H4 (cell line): ENCODE measurements at places on chromosomes 3 and 15. TPM values are rescaled to one million over a fixed set of nuclear protein-coding genes. Genes with fewer than 3 reads are reported as not detected.

Gene CASR
- not detected in 2 replicates for total RNA-seq

Gene PLA2G4E
- total RNA-seq: not detected in 2 replicates

Gene SLC2A2
- total RNA-seq: not detected in 2 replicates

Gene TNFSF10
- total RNA-seq: 3.6 and 9.5 TPM in 2 replicates

Gene PARP15
- not detected in 2 replicates for total RNA-seq

Gene IRAK2
- total RNA-seq: 1.1 and 1.3 TPM in 2 replicates

Gene FES
- 0.43 and 0.88 TPM in 2 replicates for total RNA-seq

Gene SAMD7
- total RNA-seq: not detected in 2 replicates

Gene HGD
- total RNA-seq: 0.12 TPM in 1 of 2 replicates, not detected in the other

Gene EFHB
- not detected in 2 replicates for total RNA-seq

DNA sequence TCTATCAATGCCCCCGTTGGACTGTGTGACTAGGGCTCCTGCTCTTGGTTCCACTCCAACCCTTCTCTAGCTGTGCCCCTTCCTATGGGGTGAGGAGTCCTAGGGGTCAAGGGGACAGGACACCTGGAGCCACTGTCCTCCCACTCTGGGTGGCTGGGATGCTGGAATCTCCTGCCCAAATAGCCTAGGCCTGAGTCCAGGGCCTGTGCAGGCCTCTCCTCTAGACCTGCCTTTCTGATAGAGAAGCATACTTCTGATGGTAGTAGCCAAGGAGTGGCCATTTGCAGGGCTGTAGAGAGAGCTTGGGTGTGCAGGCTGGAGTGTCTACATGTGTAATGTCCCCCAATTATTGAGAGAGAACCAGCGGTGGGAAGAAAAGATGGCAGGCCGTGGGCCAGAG lies 54.2 kb downstream of the ITGA11 start:
- no peak for DNase-seq

GRCh38 chr3:46896386-46896785 lies 18.9 kb downstream of the PTH1R start:
- DNase-seq: no peak

DNA sequence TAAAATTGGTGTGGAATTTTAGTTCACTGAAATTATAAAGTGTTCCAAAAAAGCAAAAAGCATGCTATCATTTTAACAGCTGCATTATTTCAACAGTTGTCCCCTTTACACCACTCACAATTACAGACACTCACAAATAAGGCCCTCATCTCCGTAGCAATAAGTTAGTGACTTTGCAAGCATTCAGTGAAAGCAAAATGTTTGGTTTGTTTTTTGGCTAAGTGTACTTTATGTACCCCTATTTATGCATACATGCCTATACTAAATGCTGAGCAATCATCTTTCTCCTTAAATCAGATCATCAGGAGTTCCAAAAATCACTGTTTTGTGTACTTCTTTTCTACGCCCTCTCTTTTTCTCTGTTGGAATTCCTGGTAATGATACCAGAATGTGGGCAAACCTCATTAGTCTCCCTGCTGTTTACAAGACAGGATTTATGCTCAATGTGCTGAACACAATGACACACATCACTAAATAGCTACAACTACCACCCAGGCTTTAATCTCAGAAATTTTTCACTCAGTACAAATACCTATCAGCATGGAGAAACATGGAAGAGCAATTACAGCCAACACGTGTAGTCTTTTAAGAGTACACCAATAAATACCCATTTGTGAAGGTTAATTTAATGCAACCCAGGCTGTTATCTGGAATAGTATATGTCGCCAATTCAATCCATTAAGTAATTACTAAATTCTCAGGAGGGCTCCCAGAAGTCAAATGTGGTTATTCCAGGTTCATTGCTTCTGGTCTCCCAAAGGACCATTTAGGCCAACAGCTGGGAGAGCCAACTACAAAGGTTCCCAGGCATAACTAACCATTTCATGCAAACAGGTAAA lies 12.0 kb downstream of the ALDH1A2 start:
- no peak for DNase-seq

GRCh38 chr15:40290918-40291574 lies 8.2 kb upstream of the ANKRD63 start:
- no peak for DNase-seq

DNA sequence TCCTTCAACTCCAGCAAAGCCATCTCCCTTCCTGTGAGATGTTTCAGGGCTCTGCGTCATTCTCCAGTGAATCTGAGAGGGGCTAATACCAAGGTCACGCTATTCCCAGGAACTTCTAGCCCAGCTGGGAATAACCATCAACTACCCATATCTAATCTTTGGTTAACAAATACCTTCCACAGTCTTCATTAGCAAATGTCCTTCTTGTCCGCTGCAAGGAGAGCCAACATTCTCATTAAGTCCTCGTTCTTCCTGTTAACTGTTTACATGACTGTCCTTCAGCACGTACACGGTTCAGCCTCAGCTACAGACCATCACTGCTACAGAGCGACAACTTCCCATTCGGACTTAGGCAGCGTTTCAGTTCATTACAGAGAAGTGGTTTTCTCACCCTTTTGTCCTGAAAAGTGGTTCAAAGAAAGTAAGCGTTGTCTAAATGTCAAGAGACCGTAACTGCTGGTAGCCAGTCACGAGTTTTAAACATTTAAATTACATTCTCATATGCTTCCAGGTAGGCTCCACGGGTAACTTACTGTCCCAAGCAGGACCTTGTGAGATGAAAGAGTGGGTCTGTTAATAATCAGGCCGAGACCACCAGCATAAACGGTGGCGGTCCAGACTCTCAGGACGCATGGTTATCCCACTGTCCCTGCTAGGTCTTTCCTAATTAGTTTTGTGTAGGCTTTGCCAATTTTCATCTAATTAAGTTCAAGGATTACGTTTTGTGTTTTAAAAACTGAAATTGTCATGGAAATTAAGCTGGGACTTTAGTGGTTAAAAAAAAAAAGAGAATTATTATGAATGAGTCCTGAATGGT lies 63.8 kb downstream of the CHSY1 start:
- DNase-seq: peak; percentile 32

DNA sequence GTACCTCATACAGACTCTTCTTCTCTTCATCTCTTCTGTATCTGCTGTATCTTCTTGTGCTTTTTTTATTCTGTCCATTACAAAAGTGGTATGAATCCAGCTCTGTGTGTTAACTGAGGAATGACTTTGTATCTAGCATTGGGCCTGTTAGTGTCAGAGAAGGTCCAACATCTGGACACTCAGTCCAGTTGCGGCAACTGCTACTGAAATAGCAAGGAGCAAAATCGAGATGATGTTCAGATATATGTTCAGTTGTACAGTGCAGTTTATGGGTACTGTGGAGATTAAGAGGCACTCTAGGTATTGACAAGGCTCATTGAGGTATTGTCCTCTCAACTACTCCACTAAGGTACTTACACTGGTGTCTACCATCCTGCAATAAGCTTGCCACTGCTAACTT lies 42.6 kb downstream of the KLHDC8B start:
- DNase-seq: no peak

- DNase-seq: no peak
These were observed 135.3 kb upstream of the LMCD1 start for GRCh38 chr3:8366219-8366810.

DNA sequence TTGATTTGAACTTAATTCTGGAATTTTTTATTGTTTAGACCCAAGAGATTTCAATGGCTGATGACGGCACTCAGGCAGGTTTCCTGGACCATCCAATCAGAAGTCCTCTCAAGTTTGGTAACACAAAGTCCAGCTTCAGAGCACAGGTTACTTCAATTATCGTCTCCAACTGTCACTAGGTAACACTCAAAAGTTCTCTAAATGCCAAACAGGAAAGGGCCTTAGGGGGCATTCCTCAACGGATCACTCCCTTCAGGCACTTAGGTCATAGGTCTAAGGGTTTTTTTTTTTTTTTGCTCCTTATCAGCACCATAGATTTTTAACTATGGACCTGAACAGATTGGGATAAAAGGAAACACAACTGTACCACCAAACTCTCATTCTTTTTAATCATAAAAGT lies 85.8 kb downstream of the MEIS2 start:
- DNase-seq: no peak

- peak; percentile 92 for DNase-seq
These were observed 109.9 kb upstream of the RAP2B start for GRCh38 chr3:153052096-153052460.

GRCh38 chr15:41983621-41984571 lies 11.5 kb upstream of the EHD4 start:
- no peak for DNase-seq

- DNase-seq: peak; percentile 75
These were observed 148.6 kb downstream of the SUCNR1 start for GRCh38 chr3:152021951-152022461.

DNA sequence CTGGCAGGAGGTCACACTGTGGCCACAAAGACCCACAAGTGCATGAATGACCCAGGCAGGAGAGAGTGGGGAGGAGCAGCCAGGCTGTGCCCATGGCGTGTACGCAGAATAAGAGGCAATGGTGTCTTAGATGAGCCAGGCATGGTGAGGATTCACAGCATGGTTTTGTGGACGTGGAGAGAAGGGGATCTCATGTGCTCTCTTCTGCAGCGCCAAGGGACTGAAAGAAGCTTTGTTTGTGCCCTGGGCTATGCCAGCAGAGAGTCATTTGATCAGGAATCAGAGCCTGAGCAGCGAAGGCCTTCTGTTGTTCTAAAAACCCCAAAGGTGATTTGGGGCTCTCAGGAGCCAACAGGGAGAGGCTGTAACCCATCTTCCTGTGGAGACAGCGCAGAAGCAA lies 18.7 kb upstream of the RPP14 start:
- no peak for DNase-seq

GRCh38 chr15:67101911-67102598 lies 36.7 kb downstream of the SMAD3 start:
- peak; percentile 73 for DNase-seq

DNA sequence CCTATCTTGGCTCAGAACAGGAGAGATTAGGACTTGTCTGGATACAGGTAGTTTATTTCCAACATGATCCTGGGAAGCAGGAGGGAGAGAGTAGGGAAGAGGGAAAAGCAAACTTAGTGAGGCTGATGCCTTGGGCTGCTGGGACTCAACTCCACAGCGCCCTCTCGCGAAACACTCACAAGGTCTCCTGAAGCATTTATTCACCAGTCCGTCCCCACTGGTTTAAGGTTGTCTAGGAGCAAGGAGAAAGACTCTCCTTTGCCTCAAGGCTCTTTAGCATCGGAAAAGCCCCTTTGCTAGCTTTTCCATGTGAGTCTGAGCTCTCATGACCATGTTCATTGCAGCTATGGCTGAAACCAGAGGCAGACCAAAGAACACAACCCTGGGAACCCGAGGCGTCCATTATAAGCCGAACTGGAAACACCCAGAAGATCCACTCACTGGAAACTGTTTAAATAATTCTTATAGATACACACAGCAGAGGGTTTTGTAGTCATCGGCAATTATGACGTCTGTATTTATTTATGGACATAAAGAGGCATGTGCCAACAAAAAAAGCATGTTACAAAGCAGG lies 244.5 kb downstream of the CD47 start:
- peak; percentile 18 for DNase-seq

GRCh38 chr3:61571516-61572336 lies 10.4 kb downstream of the PTPRG start:
- DNase-seq: peak; percentile 49

DNA sequence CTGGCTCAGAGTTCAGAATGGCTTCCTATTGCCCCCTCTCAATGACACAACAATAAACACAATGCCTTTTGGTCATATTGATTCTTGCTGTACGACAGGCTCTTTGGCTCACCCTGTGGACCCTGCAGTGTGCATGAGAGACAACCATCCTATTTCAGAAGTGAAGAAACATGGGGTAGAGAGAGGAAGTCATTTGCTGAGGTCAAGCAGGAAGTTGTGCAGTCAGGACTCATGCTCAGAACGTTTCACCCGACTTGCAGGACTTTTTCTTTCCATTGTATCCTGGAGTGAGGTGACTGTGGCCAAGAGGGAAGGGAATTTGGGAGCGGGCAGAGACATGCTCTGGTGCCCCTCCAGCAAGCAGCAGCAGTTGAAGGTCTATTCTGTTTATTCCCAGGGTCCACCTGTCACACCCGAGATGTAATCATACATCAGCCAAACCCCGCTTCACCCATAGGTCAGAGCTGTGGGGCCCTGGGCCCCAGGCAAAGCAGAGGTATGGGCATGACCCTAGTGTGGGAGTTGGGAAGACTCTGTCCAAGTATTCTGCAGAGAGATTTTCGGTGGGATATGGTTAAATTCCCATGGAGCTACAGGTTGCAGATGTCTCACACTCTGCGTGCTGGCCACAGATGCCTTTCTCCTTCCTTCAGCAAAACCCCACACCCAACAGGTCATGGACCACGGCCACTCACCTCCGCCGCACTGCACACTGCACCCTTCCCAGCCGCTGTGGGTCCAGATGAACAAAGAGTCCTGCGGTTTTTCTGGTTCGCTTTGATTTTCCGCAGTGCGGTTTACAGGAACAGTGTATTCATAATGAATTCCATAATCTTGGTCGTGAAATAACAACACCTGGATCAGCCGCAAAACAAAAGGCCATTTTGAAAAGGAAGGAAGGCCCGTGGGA lies 290.6 kb downstream of the ADAMTS17 start:
- DNase-seq: no peak

DNA sequence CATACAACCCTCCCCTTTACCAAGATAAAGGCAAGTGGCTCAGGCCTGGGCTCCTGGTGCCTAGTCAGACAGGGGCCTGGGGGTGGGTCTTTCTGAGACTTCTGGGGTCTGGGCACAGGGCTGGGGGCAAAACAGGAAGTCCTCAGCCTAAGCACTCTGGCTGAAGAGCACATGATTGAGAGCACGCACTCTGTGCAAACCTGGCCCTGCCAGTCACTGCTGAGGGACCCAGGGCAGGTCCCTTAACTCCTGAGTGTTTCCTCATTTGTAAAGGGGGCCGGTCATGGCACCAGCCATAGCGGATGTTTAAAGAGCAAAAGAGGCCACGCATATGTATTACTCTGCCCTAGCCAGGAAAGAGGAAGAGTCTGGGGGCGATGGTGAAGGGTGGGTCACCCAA lies 16.0 kb downstream of the TKT start:
- DNase-seq: no peak

GRCh38 chr3:47455806-47456452 lies 19.8 kb downstream of the SCAP start:
- no peak for DNase-seq

DNA sequence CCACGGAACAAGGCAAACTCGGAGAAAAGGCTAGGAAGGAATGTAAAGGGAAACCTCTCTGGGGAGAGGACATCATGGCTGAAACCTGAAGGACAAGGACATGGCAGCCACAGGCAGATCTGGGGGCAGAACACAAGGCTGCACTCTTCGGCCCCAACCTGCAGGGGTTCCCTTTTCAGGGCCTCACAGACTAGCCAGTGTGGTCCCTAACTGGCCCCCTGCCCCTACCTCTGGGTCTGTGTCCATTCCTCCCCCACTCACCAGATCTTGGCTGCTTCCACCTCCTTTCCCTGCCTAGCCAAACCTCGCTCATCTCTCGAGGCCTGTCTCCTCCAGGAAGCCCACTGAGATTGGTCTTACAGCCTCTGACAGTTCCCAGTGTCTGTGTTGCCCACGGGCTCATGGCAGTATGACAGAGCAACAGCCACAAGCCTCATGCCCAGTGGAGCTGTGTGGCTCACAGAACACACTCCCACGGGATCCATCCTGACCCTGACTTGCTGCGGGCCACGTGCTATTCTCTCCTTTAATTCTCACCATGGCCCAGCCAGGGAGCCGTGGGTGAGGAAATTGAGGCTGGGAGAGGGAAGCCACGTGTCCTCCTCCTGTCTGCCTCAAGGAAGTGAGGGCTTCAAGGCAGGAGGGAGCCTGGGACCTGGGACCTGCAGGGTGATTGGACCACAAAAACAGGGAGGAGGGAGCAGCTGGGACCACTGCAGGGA lies 26.5 kb downstream of the WNT7A start:
- DNase-seq: no peak
